ENCODE measurements at places on chromosomes 4 and X. TPM values are rescaled to one million over a fixed set of nuclear protein-coding genes. Genes with fewer than 3 reads are reported as not detected.
A peak's percentile ranks its signal among the peaks of the same experiment; 100 is the strongest.

DNA sequence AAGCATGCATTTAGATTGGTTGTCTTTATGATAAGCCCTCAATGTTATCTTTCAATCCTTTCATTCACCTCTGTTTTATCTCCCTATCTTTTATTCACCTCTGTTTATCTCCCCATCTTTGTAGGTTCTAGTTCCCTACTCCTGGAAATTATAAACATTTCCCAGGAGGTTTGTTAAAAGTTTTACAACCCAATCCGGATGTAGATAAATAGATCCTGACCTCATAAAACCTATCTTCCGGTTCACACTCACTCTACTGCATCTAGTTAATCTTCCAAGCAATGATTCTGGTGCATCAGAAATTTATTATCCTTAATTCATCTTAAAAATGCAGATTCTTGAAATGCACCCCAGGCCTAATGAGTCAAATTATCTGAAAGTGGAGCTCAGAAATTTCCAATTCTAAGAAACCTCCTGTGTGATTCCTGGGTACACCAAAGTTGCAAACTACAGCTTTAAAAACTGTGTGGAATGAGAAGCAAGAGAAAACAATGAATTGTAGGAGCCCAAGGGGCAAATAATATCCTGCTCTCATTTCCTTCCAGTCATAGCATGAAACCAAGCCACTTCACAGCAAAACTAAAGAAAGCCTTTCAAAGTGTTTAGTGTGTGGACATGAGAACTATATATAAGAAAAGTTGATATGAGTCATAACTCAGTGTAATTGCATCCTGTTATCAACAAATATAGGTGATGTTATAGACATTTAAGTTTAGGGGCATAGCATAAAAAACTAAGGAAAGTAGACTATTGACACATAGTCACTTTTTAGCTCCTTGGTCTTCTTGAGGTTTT is 51.1 kb upstream of the UGT8 start:
- no peak for DNase-seq

DNA sequence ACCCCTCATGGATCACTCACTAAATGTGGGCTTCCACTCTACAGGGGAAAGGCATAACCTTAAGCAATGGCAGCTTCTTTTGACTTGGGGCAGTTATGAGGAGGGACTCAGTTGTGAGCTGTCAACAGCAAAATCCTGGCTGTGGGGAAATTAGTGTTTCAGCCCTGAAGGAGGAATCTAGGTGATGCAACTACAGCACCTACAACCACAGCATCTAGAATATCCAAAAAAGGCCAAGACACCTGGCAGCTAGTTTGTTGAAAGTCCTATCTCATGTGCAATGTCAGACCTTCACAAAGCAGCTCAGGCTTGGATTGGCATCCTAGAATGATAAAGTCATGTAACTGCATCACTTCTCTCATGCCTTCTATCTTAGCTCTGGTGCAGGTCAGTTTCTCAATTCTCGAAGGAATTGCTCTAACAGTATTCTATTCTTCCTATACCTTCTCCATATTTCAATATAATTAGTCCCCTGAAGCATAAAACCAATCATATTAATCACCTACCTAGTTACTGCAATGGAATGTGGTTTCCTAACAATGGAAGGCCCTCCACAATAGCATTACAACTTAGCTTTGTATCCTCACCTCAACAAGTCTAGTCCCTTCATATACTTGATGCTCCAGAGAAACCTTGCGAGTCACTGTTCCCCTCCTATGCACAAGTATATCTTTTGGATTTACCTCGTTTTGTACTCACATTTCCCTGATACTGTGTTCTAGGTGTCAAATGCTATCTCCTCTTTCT is 5.5 kb upstream of the ANTXR2 start:
- DNase-seq, result no peak

ABHD18 gene
- 20.7 TPM for total RNA-seq

NDP gene
- 1.1 TPM for total RNA-seq

GRCh38 chr4:988726-989721 is 2.2 kb downstream of the IDUA start:
- DNase-seq, result no peak

DNA sequence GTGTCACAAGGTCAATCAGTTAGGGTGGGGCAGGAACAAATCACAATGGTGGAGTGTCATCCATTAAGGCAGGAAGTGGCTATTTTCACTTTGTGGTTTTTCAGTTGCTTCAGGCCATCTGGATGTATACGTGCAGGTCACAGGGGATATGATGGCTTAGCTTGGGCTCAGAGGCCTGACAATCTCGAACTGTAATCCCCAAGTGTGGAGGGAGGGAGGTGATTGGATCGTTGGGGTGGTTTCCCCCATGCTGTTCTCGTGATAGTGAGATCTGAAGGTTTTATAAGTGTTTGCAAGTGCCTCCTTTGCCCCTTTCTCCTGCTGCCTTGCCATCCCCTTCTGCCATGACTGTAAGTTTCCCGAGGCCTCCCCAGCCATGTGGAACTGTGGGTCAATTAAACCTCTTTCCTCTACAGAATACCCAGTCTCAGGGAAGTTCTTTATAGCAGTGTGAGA is 36.7 kb upstream of the STS start:
- no peak for DNase-seq

GRCh38 chrX:12949927-12950656 is 24.8 kb upstream of the TMSB4X start:
- peak; percentile 59 for DNase-seq

N4BP2 gene
- 34.4 TPM for total RNA-seq

GRCh38 chr4:32254216-32254615 is 1534.0 kb downstream of the PCDH7 start:
- DNase-seq, result no peak

PNMA5 gene
- total RNA-seq, result not detected

GRCh38 chrX:70806081-70806480 is 102.4 kb downstream of the TEX11 start:
- DNase-seq, result no peak

DNA sequence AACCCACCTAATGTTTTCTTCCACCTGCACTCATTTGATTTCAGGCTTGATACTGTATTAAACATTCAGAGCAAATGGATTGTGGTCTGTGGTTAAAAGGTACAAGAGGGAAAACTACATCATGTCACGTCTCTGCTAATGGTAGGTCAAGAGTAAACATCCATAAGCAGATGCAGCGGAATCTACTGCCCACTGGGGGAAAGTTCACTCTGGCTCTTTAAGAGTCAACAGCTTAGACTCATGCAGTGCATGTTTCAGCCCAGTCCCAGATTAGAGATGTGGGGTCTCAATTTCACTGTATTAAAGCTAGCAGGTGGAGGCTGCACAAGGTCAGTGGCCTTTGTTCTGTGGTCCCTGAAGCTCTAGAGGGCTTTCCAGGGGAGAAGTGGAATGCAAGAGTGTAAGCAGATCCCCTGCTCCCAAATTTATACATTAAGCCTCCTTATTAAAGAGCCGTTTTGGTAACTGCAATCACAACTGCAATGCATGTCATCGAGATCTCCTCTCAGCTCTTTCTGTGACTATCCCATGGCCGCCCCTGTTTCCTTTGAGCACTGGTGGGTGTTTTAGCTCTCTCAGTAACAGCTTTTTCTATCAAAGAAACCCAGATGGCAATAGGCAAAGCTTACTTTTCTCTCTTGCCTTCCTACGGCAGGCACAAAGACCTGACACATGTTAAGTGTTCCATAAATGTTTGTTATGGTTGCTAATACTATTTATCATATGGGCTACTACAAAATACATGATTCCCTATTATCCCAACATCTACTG is 53.4 kb downstream of the LDB2 start:
- DNase-seq, result peak; percentile 79

GLRA3 gene
- not detected for total RNA-seq

- DNase-seq, result no peak
These were observed 86.4 kb downstream of the ANAPC10 start for GRCh38 chr4:145011636-145012035.

KCNIP4 gene
- total RNA-seq, result 0.31 TPM

PDHA1 gene
- 116 TPM for total RNA-seq

- no peak for DNase-seq
These were observed 62.1 kb upstream of the SCOC start for GRCh38 chr4:140311257-140311835.

TBL1X gene
- total RNA-seq, result 27.7 TPM

CCDC110 gene
- total RNA-seq, result 3.3 TPM

GRCh38 chr4:30818541-30818940 is 98.4 kb downstream of the PCDH7 start:
- DNase-seq, result no peak

GRCh38 chrX:113726898-113727297 is 857.0 kb upstream of the HTR2C start:
- DNase-seq, result no peak

DNA sequence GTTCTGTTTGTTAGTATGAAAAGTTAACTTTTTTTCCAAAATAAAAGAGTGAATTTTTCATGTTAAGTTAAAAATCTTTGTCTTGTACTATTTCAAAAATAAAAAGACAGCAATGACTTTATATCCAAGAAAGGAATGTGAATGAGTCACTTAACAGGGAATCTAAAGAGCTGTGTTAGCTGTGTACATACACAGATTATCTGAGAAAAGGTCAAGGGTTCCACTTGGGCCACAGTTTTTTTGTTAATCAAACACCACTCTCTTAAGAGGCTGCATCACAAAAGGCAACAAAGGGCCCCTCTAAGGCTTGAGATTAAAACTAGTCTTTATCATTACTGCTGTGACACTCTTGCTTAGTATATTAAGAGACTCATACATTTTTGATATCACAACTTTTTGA is 82.1 kb downstream of the FIP1L1 start:
- no peak for DNase-seq

All from tongue (tissue), 3 donors.